Mucosa of descending colon (tissue), 3 donors: ENCODE measurements at places on chromosomes 11 and 22. TPM values are rescaled to one million over a fixed set of nuclear protein-coding genes. Genes with fewer than 3 reads are reported as not detected.

The ME3 gene
- total RNA-seq = 51.2 TPM

The POTEH gene
- not detected for total RNA-seq

The KIRREL3 gene
- total RNA-seq = 0.23 TPM

The SLCO2B1 gene
- total RNA-seq = 93.0 TPM

The MS4A3 gene
- total RNA-seq = not detected
